ENCODE measurements at places on chromosomes 5 and 9. TPM values are rescaled to one million over a fixed set of nuclear protein-coding genes. Genes with fewer than 3 reads are reported as not detected.

Gene TRMO
- 27.4 TPM for total RNA-seq

Gene CNOT8
- total RNA-seq, result 86.2 TPM

Gene FKBP15
- total RNA-seq, result 34.9 TPM

DNA sequence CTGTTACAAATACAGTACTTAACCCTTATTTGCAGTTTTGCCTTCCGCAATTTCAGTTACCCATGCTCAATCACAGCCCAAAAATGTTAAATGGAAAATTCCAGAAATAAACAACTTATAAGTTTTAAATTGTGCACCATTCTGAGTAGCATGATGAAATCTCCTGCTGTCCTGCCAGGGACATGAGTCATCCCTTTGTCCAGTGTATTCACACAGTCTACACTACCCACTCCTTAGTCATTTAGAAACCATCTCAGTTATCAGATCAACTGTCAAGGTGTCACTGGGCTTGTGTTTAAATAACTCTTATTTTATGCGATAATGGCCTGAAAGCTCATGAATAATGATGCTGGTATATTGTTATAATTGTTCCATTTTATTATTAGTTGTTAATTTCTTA lies 95.8 kb downstream of the PLCXD3 start:
- no peaks in the 10 kb centered on the region for H3K36me3 ChIP-seq
- DNase-seq, result no peak
- H3K4me3 ChIP-seq, result no peak overlapping the region
- H3K27ac ChIP-seq, result no peak overlapping the region

DNA sequence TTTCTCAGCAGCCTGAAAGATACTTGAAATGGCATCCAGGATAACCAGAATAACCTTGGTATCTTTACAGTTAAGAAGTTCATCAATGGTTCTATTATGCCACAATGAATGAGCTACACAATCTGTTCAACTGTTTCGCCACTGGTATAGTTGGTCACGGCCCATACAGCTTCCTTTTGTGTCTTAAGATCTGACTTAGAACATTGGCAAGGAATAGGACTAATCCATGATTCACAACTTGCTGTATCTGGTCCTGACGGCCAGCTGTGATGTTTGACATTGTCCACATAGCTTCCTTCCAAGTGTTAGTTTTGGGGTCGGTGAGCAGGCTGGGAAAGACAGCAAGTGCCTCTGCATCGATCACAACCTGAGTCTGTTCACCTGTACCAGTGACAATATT lies 113.3 kb upstream of the RAD23B start:
- no peak overlapping the region for H3K27ac ChIP-seq
- H3K36me3 ChIP-seq, result no peaks in the 10 kb centered on the region
- peaks cover 33% of the 10 kb centered on the region for H3K4me1 ChIP-seq

Gene PHF2
- total RNA-seq, result 25.5 TPM

DNA sequence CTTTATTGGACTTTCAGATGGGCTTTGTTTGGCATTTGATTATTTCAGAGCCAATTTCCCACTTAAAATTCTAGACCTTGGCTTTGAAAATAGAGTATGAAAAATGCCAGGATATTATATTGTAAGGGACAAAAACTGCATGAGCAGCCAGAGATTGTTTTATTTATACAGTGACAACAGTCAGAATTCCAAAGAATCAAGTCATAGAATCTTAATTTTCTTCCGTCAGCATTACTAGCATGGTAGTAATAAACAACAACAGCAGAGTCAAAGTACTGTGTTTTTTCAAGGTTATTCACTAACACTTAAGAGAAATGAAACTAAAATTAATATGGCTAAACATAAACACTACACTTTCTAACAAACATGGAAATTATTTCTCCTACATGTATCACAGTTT lies 52.2 kb downstream of the MLLT3 start:
- DNase-seq, result no peak
- H3K4me3 ChIP-seq, result no peak overlapping the region
- H3K36me3 ChIP-seq, result peaks cover 22% of the 10 kb centered on the region
- H3K27me3 ChIP-seq, result no peaks in the 10 kb centered on the region
- H3K27ac ChIP-seq, result no peak overlapping the region
- peaks cover 38% of the 10 kb centered on the region for H3K4me1 ChIP-seq

DNA sequence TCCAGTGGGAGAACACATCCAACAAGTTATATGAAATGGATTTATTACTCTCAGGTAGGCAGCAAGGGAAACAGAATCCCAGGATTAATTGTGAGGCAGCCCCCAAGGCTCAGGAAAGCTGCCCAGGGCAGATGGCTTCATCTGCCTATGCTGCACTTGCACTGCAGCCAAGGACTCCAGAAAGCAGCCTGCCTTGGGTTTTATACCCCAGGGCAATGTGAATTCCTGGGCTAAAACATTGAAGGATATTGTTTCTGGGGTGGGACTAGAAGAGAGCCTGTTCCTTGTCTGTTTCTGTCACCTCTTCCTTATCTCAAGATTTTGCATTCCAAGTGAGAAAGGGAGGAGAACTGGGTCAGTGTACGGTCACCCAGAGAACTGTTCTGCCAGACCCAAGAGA lies 8.8 kb upstream of the CCL27 start:
- no peak overlapping the region for H3K4me3 ChIP-seq
- H3K27ac ChIP-seq, result no peak overlapping the region
- H3K27me3 ChIP-seq, result no peaks in the 10 kb centered on the region
- peaks cover 26% of the 10 kb centered on the region for H3K36me3 ChIP-seq

- no peaks in the 10 kb centered on the region for H3K4me1 ChIP-seq
- no peaks in the 10 kb centered on the region for H3K27me3 ChIP-seq
- no peaks in the 10 kb centered on the region for H3K36me3 ChIP-seq
- no peak overlapping the region for H3K27ac ChIP-seq
Observed at GRCh38 chr9:72898360-72898759, 54.5 kb downstream of the ALDH1A1 start.

DNA sequence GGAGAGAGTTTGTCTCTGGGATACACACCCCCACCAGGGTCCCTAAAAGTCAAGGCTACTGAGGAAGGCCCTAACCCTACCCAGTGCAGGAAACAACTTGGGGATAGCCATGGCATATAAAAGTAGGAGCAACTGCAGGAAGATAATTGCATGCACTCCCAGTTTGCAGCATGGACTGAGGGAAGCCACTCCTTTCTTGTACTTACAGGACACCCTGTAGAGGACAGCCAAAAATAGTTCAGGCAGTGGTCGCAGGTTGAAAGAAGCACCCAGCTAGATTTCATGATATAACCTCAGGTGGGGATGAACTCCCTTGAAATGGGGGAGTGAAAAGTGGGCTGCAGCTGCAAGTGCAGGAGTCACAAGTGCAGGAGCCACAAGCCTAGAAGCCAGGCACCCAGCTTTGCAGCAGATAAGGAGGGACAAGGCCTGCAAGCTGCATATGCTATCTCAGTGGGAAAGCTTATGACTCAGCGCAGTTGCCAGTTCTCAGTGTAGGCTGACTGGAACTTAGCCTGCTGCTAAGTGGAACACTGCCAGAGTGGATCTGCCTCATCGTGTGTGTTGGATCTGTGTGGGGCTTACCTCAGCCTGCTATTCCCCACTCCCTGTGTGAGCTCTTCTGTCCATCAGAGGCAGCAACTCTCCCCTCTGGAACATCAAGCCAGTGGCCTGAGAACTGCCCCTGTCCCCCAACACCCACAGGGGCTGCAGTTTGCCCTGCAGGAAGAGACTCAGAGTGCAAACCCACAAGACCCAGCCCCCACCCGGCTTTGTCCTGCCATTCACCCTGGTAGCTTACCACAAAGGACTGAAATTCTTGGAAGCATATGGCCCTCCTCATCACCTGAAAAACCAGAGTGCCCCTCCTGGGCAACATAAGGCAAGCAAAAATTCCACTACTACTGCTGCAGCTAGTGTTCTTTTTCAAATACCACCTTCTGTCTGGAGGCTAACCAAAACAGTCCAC lies 42.7 kb downstream of the CYLC2 start:
- no peaks in the 10 kb centered on the region for H3K27me3 ChIP-seq
- no peak overlapping the region for H3K27ac ChIP-seq
- H3K36me3 ChIP-seq, result no peaks in the 10 kb centered on the region

DNA sequence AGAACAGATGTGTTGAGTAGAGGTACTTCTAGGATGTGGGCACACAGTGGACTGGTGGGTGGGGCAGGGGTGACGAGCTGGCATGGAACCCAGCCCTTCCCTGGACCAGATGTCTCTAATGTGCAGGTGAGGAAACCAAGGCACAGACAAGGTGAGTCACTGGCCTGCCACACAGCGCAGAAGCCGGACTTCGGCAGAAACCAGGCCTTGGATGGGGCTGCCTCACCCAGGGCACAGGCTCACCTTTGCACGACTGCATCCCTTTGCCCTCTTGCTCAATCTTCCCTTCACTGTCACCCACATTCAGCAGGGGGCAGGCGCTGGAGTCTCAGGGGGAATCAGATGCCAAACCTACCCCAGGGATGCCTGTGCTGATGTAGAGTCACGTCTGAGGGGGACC lies 65.4 kb upstream of the LMX1B start:
- no peak overlapping the region for H3K27ac ChIP-seq
- DNase-seq, result no peak
- H3K4me3 ChIP-seq, result no peak overlapping the region
- H3K4me1 ChIP-seq, result no peaks in the 10 kb centered on the region
- H3K36me3 ChIP-seq, result no peaks in the 10 kb centered on the region

- H3K27ac ChIP-seq, result no peak overlapping the region
- H3K36me3 ChIP-seq, result peaks cover 7% of the 10 kb centered on the region
- H3K4me3 ChIP-seq, result no peak overlapping the region
- no peaks in the 10 kb centered on the region for H3K27me3 ChIP-seq
- no peaks in the 10 kb centered on the region for H3K4me1 ChIP-seq
- no peak for DNase-seq
Observed at GRCh38 chr5:311963-312362, 9.6 kb upstream of the AHRR start.

GRCh38 chr5:64794053-64794770 lies 25.5 kb downstream of the CWC27 start:
- H3K36me3 ChIP-seq, result peaks cover 9% of the 10 kb centered on the region
- H3K27ac ChIP-seq, result no peak overlapping the region
- peaks cover 9% of the 10 kb centered on the region for H3K4me1 ChIP-seq
- H3K4me3 ChIP-seq, result no peak overlapping the region

DNA sequence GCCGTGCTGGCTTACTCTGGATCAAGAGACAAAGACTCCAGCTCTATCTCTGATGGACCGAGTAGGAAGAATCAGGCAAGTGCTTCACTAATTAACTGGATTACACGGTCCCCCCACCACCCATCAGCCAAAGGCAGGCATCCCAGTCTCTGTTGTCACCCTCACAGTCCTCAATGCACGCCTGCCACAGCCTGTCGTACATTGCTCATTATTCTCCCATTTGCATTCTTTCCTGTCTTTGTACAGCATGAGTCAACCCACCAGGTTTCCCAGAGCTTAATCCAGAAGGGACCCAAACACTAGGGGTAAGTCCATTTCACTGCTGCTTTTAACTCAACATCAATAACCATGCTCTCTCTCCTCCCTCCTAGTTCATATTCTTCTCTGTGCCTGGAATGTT lies 44.4 kb downstream of the PCA3 start:
- H3K27ac ChIP-seq, result no peak overlapping the region
- DNase-seq, result no peak
- no peaks in the 10 kb centered on the region for H3K36me3 ChIP-seq
- H3K4me1 ChIP-seq, result no peaks in the 10 kb centered on the region
- H3K4me3 ChIP-seq, result no peak overlapping the region

All from activated CD4-positive, alpha-beta memory T cell treated with anti-CD3 and anti-CD28 coated beads, Interleukin-2, amount 10 ng/mL, durations not matched to agents 7 days and 5 days (primary cell).